MCF 10A (cell line): ENCODE measurements at places on chromosomes 4 and X.

DNA sequence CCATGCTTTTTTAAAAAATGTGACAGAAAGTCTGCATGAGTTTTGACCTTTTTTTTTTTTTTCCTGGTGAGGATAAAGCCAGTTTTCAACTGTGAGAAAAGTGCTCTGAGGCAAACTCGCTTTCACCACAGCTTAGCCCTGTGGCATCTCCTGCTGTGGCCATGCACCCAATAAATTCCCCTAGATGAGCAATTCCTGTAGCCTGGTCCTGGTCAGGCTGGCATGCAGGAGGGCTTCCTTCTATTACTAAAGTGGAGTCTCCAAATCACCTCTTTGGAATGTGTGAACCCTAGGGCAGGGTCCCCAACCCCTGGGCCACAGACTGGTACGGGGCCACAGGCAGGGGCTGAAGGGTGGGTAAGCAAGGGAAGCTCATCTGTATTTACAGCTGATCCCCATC lies 265.4 kb downstream of the RAPGEF2 start:
- DNase-seq, result no peak

- DNase-seq, result no peak
Observed at GRCh38 chr4:147138171-147138570, 192.5 kb upstream of the TTC29 start.

- DNase-seq, result no peak
Observed at GRCh38 chr4:165757451-165757850, 115.6 kb upstream of the TLL1 start.

GRCh38 chrX:19721726-19722370 lies 165.6 kb downstream of the SH3KBP1 start:
- DNase-seq, result no peak
